ENCODE measurements at places on chromosomes 5 and 9. TPM values are rescaled to one million over a fixed set of nuclear protein-coding genes. Genes with fewer than 3 reads are reported as not detected.

Gene CER1
- not detected for total RNA-seq

DNA sequence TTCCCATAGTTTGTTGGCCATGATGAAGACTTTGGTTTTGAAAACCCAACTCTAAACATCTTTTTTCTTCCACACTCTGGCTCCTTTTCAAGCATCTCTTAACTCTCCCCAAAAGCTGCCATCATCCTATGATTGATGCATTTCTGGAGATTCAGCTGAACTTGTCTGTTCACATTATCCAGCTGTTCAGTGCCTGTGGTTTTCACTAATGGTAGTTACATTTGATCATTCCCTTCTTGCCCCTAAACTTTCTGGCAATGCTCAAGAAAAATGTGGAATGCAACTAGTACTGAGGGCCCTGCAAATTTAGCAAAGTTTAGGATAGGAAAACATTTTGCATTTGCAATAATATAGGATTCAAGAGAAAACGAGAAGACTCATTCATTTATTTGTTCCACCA is 267.5 kb downstream of the ENC1 start:
- DNase-seq, result no peak

Gene SELENOP
- 0.26 TPM for total RNA-seq

- DNase-seq, result no peak
These were observed 27.0 kb downstream of the ZNF169 start for GRCh38 chr9:94286116-94286515.

DNA sequence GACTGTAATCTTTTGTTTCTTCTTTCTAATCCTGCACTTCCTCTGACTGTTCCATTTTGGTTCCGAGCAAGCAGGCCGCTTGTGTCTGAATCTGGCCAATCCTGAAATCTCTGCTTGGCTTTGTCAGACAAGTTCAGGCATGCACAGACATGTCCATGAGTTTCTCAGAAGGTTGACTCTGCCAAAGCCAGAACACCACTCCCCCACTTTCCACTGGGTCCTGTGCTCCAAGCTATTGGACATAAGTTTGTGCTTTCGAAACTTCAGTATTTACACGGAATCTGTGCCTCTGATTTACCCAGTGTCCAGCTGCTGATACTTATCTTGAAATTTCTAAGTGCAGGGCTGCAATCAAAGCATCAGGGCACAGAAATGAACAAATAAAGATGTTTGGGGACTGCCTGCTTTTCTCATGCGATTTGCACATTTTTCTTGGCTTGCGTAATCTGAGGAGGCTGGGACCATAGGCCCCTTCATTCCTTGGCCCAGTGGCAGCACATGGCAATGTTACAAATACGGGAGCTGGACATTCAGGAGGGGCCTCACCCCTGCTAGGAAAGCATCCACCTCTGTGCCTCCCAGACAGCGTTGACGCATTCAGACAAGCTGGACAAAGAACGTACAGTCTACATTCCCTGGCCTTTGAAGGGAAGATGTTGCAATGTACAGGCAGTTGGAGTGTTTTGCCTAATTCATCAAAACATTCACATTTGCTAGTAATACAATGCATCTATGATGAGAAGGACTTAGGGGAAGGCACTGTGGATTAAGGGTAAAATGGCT is 209.2 kb upstream of the PAPPA start:
- DNase-seq, result peak; percentile 98

GRCh38 chr5:69078921-69079540 is 14.8 kb upstream of the SLC30A5 start:
- no peak for DNase-seq

DNA sequence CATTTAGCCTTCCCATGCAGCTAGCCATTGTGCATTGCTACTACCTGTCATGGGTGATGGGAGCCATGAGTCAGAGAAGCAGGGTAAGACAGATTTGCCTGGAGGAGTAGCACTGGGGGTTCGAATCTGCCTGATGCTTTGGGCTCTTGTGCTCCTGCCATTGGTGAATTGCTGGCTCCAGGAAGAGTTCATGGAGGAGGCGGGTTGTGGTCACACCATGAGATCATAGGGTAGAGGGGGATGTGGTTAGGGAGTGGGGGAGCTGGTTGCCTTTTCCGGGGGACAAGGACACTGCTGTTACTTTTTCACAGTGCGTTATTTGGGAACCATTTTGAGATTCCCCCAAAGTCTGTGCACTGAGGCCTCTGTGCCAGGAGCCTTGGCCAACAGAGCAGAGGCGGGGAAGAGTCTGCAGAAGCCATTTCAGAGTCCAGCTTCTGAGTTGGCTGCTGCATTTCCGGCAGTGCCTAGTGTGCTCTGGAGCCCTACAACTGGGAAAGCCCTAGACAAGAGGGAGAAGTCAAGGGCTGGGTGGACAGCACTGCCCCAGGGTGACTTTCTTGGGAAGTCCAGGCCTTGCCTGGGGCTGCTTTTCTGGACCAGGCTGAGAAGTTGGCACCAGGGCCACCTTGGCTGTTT is 6.2 kb downstream of the ANGPTL2 start:
- DNase-seq, result no peak

Gene MVB12B
- 5.2 TPM for total RNA-seq

GRCh38 chr5:67731886-67732285 is 483.7 kb upstream of the PIK3R1 start:
- DNase-seq, result no peak
